Activated naive CD8-positive, alpha-beta T cell treated with anti-CD3 and anti-CD28 coated beads, Interleukin-2, amount 10 ng/mL, durations not matched to agents 7 days and 5 days (primary cell): ENCODE measurements at places on chromosomes 11 and 22. TPM values are rescaled to one million over a fixed set of nuclear protein-coding genes. Genes with fewer than 3 reads are reported as not detected.

DNA sequence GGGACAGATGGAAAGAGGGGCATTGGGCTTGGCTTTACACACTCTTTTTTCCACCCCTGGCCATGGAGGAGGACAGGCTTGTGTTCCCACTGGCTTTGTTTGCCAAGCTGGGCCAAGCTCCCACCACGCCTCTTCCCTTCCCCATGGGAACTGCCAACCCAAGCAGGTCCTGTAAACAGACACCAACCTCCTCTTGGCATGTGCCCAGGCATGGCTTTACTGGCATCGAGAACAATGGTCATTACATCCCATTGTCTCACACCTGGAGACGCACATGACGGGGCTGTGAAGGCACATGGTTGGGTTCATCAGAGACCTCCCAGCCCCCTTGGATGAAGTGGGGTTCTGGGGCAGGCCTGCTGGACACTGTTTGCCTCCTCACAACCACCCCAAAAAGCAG is 11.7 kb downstream of the SEC14L3 start:
- no peaks in the 10 kb centered on the region for H3K4me1 ChIP-seq
- H3K4me3 ChIP-seq: no peak overlapping the region
- H3K27ac ChIP-seq: no peak overlapping the region
- DNase-seq: no peak
- H3K36me3 ChIP-seq: no peaks in the 10 kb centered on the region

GRCh38 chr11:85182441-85183387 is 444.4 kb downstream of the DLG2 start:
- no peak for DNase-seq
- H3K4me1 ChIP-seq: no peaks in the 10 kb centered on the region
- no peaks in the 10 kb centered on the region for H3K27me3 ChIP-seq
- H3K27ac ChIP-seq: no peak overlapping the region

The SLC25A18 gene
- total RNA-seq: not detected

GRCh38 chr22:39212721-39213376 is 31.9 kb downstream of the PDGFB start:
- peak; percentile 6 for DNase-seq
- no peaks in the 10 kb centered on the region for H3K4me1 ChIP-seq
- H3K27me3 ChIP-seq: peaks cover 31% of the 10 kb centered on the region
- no peak overlapping the region for H3K4me3 ChIP-seq

DNA sequence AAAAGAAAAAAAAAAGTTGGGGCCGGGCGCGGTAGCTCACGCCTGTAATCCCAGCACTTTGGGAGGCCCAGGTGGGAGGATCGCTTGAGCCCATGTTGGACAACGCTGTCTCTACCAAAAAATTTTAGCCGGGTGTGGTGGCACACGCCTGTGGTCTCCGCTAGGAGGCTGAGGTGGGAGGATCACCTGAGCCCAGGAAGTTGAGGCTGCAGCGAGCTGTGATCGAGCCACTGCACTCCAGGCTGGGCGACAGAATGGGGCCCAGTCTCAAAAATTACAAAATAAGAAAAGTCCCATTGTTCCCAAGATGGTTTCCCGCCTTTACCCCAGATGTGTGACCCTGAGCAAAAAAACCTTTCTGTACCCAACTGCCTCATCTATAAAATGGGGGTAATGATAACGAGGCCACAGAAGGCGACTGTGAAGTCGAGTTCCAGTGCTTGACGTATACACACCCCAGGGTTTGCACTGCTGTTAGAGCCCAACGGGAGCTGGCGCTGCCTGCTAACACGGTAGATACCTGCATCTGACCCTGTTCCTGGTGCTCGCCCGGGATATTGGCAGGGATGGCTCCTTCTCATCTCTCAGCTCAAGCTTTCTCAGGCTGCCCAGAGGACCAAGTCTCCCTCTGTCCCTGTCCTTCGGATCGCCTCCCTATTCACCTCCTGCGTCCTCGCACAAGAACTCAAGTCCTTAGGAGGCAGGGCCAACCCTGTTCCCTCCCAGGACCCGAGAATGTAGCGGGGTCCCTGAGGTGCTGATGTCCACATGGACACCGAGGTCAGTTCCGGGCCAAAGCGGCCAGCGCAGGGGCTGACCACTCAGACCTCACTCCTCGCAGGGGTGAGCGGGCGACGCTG is 1.1 kb upstream of the RPLP2 start:
- peak overlapping the region; percentile 91 for H3K4me3 ChIP-seq
- H3K27me3 ChIP-seq: no peaks in the 10 kb centered on the region
- H3K36me3 ChIP-seq: peaks cover 12% of the 10 kb centered on the region
- peak overlapping the region; percentile 97 for H3K27ac ChIP-seq

The TBX10 gene
- not detected for total RNA-seq

The BEST1 gene
- total RNA-seq: 0.30 TPM

- H3K4me1 ChIP-seq: peaks cover 39% of the 10 kb centered on the region
- H3K36me3 ChIP-seq: peaks cover 7% of the 10 kb centered on the region
- DNase-seq: no peak
- no peak overlapping the region for H3K4me3 ChIP-seq
Measured at GRCh38 chr11:107562647-107563208, 2.8 kb downstream of the ALKBH8 start.

The CDON gene
- 3.9 TPM for total RNA-seq

The TMEM138 gene
- 57.7 TPM for total RNA-seq

The ILK gene
- total RNA-seq: 207 TPM

DNA sequence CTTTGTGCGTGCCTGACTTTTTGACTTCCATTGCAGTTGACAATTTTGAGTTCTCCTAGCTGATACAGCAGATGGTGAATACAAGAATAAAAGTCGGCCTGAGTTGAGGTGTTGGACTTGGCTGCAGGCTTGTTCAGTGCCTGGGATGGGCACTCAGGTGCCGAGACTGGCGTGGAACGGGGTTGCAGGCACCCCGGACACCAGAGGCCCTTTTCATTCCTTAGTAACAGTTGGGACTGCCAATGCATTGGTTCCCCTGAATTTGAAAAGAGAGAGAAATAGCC is 1.3 kb downstream of the PHRF1 start:
- H3K27me3 ChIP-seq: peaks cover 16% of the 10 kb centered on the region
- no peak for DNase-seq
- H3K4me3 ChIP-seq: peak overlapping the region; percentile 92

DNA sequence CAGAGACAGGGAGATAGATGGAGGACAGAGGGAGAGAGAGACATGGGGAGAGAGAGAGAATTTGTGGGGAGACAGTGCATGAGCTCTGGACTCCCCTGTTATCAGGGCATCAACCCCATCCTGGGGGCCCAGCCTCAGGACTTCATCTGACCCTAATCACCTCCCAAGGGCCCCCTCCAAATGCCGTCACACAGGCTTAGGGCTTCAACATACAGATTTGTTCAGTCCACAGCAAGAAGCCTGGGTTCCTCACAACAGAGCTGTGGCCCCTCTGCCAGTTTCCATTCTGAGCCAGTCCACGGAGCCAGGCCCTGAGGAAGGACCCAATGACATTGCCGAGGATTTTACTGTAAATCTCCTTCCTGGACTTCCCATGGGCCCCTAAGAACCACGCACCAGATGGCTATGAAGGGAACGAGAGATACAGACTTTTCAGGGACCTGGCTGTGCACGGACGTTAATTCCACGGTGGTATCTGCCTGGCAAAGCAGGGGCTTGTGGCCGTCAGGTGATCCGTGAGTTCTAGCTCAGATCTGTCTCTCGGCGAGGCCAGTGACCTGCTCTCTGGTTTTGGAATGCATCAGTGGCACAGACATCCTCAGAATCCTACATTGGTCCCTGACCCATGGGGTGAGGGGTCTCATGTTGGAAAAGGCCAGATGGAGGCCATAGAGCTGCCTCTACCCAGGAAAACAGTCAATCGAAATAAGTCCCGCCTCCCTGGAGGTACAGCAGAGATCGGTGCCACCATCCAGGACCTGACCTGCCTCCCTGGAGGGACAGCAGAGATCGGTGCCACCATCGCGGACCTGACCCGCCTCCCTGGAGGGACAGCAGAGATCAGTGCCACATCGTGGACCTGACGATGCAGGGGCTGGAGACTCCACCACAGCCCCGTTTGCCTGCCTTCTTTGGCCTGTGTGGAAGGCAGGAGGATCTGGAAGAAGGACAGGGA is 8.7 kb upstream of the B4GALNT4 start:
- H3K36me3 ChIP-seq: no peaks in the 10 kb centered on the region
- peaks cover 9% of the 10 kb centered on the region for H3K4me1 ChIP-seq
- DNase-seq: peak; percentile 27
- H3K4me3 ChIP-seq: no peak overlapping the region

DNA sequence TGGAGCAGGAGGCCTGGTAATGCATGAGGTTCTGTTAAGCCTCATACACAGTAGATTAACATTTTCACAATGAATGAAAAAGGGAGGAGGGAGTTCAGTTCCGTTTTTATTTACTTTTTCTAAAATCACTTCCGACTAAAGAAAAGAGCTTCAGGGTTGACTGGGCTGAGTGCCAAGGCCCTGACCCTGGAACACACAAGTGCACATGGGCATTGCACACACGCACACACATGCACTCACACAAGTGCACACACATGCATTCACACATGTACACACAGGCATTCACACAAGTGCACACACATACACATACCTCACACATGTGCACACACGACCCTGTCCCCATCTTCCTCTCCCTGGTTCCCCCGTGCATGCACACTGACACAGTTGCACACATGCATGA is 303.3 kb downstream of the BRD1 start:
- H3K36me3 ChIP-seq: no peaks in the 10 kb centered on the region
- peaks cover 2% of the 10 kb centered on the region for H3K27me3 ChIP-seq
- H3K4me1 ChIP-seq: peaks cover 2% of the 10 kb centered on the region
- no peak overlapping the region for H3K27ac ChIP-seq
- H3K4me3 ChIP-seq: no peak overlapping the region

DNA sequence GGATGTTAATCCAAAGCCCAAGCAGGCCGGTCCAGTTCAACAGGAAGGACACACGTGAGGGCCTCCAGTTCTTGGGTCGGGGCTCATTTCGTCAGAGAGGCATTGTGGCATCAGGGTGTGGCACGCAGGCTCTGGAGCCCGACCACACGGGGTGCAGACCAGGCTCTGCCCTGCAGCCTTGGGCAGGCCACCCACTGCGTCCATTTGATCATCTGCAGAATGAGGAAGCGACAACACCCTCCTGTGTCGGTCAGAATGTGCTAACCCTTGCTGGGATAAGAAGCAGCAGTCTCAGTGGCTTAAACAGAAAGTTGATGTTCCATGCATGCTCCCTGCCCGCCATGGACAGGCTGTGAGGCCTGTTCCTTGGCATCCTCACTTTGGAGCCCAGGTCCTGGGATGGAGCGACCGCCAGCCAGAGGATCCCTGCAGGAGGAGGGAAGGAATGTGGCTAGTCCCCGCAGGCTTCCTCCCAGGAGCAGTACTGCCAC is 10.8 kb downstream of the RIBC2 start:
- no peak overlapping the region for H3K4me3 ChIP-seq
- no peak for DNase-seq
- H3K27ac ChIP-seq: no peak overlapping the region
- H3K27me3 ChIP-seq: no peaks in the 10 kb centered on the region
- H3K4me1 ChIP-seq: peaks cover 3% of the 10 kb centered on the region

- no peak overlapping the region for H3K4me3 ChIP-seq
- no peaks in the 10 kb centered on the region for H3K4me1 ChIP-seq
- H3K27ac ChIP-seq: no peak overlapping the region
Measured at GRCh38 chr11:87290304-87290922, 252.7 kb downstream of the TMEM135 start.

GRCh38 chr11:68498321-68498720 is 37.8 kb downstream of the PPP6R3 start:
- H3K4me1 ChIP-seq: peaks cover 21% of the 10 kb centered on the region
- H3K27ac ChIP-seq: no peak overlapping the region
- H3K36me3 ChIP-seq: peaks cover 11% of the 10 kb centered on the region
- no peaks in the 10 kb centered on the region for H3K27me3 ChIP-seq
- DNase-seq: no peak

- H3K4me3 ChIP-seq: no peak overlapping the region
- peaks cover 12% of the 10 kb centered on the region for H3K27me3 ChIP-seq
- no peak for DNase-seq
- no peaks in the 10 kb centered on the region for H3K36me3 ChIP-seq
- no peaks in the 10 kb centered on the region for H3K4me1 ChIP-seq
Measured at GRCh38 chr11:36577373-36577772, 9.6 kb downstream of the RAG1 start.

DNA sequence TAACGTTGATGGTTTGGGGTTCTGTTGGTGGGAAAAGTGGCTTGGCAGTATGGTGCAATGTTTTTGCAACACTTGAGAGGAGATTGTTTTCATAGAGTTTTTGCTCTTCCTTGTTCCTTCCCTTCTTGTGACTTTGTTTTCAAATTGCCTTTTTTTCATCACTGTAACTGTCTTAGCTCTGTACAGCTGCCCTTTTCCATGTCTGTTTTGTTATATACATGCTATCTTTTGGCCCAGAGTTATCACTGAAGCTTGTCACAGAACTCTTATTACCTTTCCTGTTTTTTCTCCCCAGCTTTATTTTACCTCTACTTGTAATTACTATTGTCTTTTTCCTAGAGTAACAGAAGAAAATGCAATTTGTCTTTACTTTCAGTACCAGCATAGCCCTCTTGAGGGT is 154.1 kb downstream of the DDX10 start:
- no peak for DNase-seq
- H3K4me1 ChIP-seq: peaks cover 1% of the 10 kb centered on the region
- peaks cover 10% of the 10 kb centered on the region for H3K36me3 ChIP-seq
- H3K4me3 ChIP-seq: no peak overlapping the region
- H3K27me3 ChIP-seq: no peaks in the 10 kb centered on the region

The RAPSN gene
- total RNA-seq: 0.42 TPM

GRCh38 chr11:97943493-97943892 is 1077.3 kb upstream of the CNTN5 start:
- no peaks in the 10 kb centered on the region for H3K36me3 ChIP-seq
- H3K4me3 ChIP-seq: no peak overlapping the region
- no peak overlapping the region for H3K27ac ChIP-seq
- H3K27me3 ChIP-seq: no peaks in the 10 kb centered on the region
- DNase-seq: no peak
- H3K4me1 ChIP-seq: no peaks in the 10 kb centered on the region

- no peaks in the 10 kb centered on the region for H3K4me1 ChIP-seq
- no peak overlapping the region for H3K27ac ChIP-seq
- H3K27me3 ChIP-seq: peaks cover 3% of the 10 kb centered on the region
- no peak overlapping the region for H3K4me3 ChIP-seq
- peaks cover 1% of the 10 kb centered on the region for H3K36me3 ChIP-seq
Measured at GRCh38 chr11:112355726-112356125, 95.1 kb upstream of the PLET1 start.

DNA sequence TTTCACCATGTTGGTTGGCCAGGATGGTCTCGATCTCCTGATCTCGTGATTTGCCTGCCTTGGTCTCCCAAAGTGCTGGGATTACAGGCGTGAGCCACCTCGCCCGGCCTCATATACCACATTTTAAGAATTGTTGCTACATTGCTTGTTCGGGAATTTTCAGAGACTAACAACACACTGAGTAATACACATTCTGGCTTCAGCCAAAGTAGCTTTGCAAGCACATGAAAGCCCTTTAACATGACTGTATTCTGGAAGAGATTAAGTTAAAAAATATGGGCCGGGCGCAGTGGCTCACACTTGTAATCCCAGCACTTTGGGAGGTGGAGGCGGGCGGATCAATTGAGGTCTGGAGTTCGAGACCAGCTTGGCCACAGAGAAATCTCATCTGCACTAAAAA is 15.0 kb downstream of the CRTAM start:
- H3K27me3 ChIP-seq: no peaks in the 10 kb centered on the region
- H3K27ac ChIP-seq: peak overlapping the region; percentile 52
- H3K4me1 ChIP-seq: peaks cover 48% of the 10 kb centered on the region
- H3K36me3 ChIP-seq: peaks cover 20% of the 10 kb centered on the region
- H3K4me3 ChIP-seq: no peak overlapping the region
